ENCODE measurements at places on chromosomes 3 and 15.

GRCh38 chr3:157093096-157093495, 66.9 kb downstream of the CCNL1 start:
- DNase-seq = no peak

DNA sequence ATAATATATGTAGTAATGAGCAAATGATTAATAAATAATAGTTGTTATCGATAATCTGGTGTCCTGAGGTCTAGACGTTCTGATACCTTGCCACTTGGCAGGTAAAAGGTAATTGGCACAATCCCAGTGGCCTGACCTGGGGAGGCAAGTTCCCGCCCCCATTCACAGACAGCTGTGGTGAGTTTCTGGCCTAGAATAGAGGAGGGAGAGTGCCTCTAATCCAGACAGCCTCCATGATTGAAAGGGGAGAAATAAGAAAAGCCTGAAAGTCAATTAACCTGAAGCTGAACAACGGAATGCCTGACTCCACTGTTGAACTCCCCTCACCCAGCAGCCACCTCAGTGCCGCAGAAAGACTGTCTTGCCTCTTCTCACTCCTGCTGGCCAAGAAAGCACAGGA, 38.1 kb upstream of the SV2B start:
- no peak for DNase-seq

DNA sequence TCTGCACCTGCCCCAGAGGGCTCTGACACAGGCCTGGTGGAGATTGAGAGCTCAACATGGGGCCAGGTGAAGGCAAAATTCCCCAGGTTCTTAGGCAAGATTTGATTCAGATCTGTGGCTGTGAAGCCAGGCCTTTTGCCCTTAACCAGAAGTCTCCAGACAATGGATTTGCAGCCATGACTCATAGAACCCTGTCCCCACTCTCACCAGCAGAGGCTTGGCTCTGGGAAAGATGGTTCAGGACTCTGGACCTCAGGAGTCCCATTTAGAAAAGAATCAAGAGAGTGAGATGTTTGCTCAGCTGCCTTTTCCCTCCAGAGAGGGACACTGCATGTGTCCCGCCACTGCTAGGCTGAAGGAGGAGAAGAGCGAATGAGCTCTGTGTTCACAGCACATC, 361.4 kb upstream of the ICE2 start:
- no peak for DNase-seq

GRCh38 chr15:59549301-59550185, 62.0 kb upstream of the GCNT3 start:
- DNase-seq = no peak

GRCh38 chr3:25460751-25461150, 32.7 kb downstream of the RARB start:
- DNase-seq = no peak

GRCh38 chr15:39215015-39215414, 365.9 kb upstream of the THBS1 start:
- no peak for DNase-seq

GRCh38 chr3:169509359-169509758, 154.2 kb downstream of the MECOM start:
- no peak for DNase-seq

GRCh38 chr3:52176951-52177700, 20.8 kb upstream of the ALAS1 start:
- no peak for DNase-seq

DNA sequence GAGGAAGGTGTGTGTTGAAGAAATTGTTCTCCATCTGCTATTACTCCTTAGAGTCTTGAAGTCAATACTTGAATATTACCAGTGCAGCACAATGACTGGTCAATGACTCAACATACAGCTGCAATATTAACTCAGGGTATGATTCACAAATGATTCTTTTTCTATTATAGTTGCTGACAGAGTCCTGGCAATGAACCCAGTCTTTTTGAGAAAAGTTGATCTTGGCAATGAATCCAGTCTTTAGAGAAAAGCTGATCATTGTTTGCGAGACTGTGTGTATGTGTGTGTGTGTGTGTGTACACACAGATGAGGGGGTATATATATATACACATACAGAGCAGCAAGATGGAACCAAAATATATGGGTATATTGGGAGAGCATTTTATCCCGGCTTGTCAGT, 315.1 kb downstream of the ZNF385D start:
- no peak for DNase-seq
